ENCODE measurements at places on chromosomes 2 and 18. TPM values are rescaled to one million over a fixed set of nuclear protein-coding genes. Genes with fewer than 3 reads are reported as not detected.

The NDC80 gene
- 5.1 TPM for total RNA-seq

The MTCL1 gene
- total RNA-seq = 0.88 TPM

The CUL3 gene
- total RNA-seq = 95.9 TPM

The CCL20 gene
- total RNA-seq = 1.8 TPM
